MG63 (cell line): ENCODE measurements at places on chromosomes 6 and 20. TPM values are rescaled to one million over a fixed set of nuclear protein-coding genes. Genes with fewer than 3 reads are reported as not detected.

Gene DNMT3B
- 5.6 and 6.6 TPM in 2 replicates for total RNA-seq

Gene LY6G6C
- total RNA-seq = not detected in 2 replicates

Gene SF3B5
- 65.0 and 97.1 TPM in 2 replicates for total RNA-seq

Gene LAMA4
- 13.0 and 52.1 TPM in 2 replicates for total RNA-seq

GRCh38 chr6:100209323-100210136 is 215.5 kb upstream of the MCHR2 start:
- DNase-seq = no peak

- peak; percentile 42 for DNase-seq
Observed at GRCh38 chr6:23013776-23014175, 444.4 kb downstream of the HDGFL1 start.

DNA sequence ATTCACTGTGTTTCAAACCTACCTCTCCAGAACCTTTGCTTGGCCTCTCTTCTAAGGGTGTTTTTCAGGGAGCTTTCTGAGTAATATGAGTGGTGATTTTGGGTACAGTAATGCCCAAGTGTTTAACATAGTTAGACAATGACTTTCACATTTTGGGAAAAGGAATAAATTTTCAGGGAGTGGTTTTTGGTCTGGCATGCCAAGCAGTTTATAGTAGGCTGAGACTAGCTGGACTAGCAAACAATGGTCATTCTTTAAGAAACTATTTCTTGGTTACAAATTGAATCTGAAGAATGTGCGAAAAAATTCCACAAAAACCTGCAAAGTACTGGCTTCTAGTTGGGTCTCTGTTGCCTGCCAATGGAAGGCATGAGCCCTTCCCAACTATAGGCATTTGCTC is 15.4 kb downstream of the FNDC1 start:
- DNase-seq = peak; percentile 54
